Activated T-cell treated with anti-CD3 and anti-CD28 coated beads, Interleukin-2, amount 50 U/mL, for 72 hours (primary cell): ENCODE measurements at places on chromosomes 2 and 18. TPM values are rescaled to one million over a fixed set of nuclear protein-coding genes. Genes with fewer than 3 reads are reported as not detected.

DNA sequence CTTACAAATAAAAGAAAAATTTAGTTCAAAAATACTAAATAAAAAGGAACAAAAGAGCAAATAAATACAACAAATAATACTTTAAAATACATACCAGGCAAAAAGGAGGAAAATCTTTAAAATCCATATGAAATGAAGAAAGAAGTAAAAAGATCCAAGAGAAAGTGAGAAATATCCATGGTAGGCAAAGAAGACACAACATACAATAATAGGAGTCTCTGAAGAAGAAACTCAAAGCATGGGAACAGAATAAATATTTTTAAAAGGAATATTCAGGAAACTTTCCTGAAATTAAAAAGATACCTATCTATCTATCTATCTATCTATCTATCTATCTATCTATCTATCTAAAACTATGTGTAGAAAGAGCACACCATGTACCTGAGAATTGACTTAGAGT is 196.8 kb downstream of the TMEM247 start:
- no peak for DNase-seq

GRCh38 chr2:44564752-44565151 is 203.0 kb downstream of the CAMKMT start:
- DNase-seq: no peak

GRCh38 chr2:63755965-63756364 is 85.7 kb upstream of the UGP2 start:
- no peak for DNase-seq

DNA sequence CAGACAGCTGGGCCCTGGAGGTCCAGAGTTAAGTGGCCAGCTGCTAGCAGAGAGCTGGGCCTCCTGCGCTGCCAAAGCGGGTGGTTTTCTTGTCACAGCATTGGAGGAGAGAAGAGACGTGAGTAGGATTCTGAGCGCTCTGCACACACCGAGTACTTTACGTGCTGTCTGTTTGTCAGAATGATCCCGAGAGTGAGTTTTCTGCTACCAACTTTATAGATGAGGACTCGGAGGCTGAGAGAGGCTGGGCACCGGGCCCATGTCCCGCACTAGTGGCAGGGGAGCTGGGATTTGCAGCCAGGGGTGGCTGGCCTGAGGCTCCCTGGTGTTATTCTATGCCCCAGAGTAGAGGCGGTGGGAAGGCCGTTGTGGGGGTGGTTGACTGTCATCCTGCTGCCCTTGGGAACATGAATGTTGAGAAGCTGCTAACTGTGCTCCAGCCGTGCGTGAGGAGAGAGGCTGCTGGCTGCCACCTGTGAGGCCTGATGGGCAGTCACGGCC is 36.3 kb upstream of the MBP start:
- DNase-seq: no peak

- DNase-seq: no peak
Measured at GRCh38 chr2:979069-979928, 28.6 kb downstream of the SNTG2 start.

DNA sequence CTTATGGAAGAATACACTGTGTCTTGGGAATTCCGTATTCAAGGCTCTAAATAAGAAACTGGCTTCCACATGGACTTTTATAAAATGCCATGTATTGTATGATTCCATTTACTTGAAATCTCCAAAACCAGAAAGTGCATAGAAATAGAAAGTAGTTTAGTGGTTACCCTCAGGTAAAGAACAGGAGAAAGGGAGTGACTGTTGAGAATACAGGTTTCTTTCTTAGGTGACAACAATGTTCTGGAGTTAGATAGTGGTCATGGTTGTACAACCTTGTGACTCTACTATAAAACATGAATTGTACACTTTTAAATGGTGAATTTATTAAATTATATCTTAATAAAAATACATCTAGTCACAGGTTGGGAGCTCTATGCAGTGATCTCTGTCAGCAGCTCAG is 481.8 kb downstream of the SPAG16 start:
- no peak for DNase-seq

GRCh38 chr18:27227721-27228120 is 42.6 kb upstream of the CHST9 start:
- DNase-seq: no peak

- no peak for DNase-seq
Measured at GRCh38 chr2:223071139-223071538, 19.1 kb downstream of the KCNE4 start.

ACVR1C gene
- total RNA-seq: 2.3 TPM

DNA sequence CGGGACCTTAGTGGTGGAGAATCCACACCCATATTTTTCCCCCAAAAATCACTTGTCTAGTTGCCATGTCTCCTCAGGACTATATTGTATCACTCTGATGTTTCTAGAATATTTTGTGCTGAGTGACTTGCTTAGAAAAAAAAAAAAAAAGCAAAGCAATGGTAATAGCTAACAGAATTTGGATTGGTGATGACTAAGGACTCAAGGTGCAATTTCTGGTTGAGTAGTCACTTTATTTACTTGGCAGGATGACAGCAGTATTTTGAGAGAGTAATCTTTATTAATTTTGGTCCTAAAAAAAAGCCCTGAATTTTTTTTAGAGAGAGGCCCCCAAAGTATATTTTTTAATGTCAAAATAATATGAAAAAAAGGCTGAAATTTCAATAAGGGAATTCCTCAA is 32.8 kb upstream of the MYO3B start:
- no peak for DNase-seq

GRCh38 chr18:59271606-59272220 is 1.5 kb downstream of the RAX start:
- no peak for DNase-seq

DNA sequence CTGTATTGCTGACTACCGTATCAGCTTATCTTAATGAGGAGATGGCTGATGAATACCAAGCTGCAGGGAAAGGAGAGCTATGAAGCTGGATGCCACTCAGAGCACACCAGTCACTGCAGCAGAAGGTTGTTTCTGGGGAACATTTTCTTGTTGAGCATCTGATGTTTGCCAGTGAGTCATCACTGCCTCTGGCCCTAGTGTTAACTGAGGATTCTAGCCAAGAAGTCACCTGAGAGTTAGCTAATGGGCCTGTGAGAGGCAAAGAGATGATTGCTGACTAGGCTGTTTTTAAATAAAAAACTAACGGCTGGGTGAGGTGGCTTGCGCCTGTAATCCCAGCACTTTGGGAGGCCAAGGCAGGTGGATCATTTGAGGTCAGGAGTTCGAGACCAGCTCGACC is 37.9 kb downstream of the CCDC150 start:
- no peak for DNase-seq

- peak; percentile 15 for DNase-seq
Measured at GRCh38 chr2:233240897-233241296, 10.6 kb upstream of the ATG16L1 start.

- DNase-seq: no peak
Measured at GRCh38 chr2:43136011-43136799, 90.2 kb downstream of the ZFP36L2 start.

GRCh38 chr2:96547731-96548171 is 11.2 kb downstream of the ARID5A start:
- DNase-seq: no peak

GPR75 gene
- 1.0 TPM for total RNA-seq

GRCh38 chr2:174383796-174384195 is 11.7 kb upstream of the SCRN3 start:
- no peak for DNase-seq

GRCh38 chr2:14424478-14425390 is 207.8 kb upstream of the LRATD1 start:
- no peak for DNase-seq

AKAIN1 gene
- not detected for total RNA-seq

DNA sequence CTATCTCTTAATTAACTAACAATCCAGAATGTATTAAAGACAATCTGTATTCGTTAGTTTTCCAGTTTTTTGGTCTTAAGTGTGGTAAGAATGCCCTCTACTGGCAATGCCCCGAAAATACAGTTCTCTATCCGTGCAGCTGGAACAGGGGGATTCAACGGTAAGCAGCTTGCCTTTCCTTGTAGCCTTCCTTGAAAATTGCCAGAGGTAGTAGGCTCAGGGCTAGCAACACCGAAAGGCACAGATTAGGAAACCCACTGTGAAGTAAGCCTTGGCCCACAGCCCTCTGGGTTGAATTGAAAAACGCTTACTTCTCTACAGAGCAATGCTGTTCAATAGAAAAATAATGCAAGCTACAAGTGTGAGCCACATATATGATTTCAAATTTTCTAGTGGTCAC is 17.1 kb upstream of the VPS4B start:
- DNase-seq: peak; percentile 39

- no peak for DNase-seq
Measured at GRCh38 chr2:28375742-28376631, 16.7 kb upstream of the FOSL2 start.

GRCh38 chr2:231726276-231726675 is 18.0 kb downstream of the PTMA start:
- DNase-seq: no peak

DNA sequence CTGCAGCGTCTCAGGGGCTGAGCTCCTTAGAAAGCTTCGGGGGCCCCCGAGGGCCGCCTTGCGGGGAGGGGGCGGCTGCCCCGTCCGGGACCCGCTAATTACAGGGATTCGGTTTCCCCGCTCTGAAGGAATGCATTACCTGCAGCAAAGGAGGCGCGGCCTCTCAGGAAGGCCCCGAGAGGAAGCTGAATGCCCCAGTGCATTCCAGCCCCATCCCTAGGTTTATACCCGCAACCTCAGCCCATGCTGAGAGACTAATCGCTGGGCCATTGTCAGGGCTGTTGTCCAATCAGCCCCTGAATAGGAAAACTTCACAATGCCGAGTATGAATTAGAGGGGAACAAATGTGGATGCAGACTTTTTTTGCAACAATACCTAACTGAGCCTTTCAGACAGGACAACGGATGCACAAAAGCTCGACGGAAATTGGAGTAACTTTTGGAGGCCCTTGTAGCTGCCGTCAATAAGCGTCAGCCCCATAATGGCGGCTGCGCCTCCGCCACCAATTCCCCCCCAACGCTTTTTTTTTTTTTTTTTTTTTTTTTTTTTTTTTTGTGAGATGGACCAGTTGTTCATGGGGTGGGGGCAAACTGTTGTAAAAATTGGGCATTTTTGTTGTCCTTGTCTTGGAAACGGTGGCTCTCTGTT is 138.6 kb upstream of the SIX3 start:
- no peak for DNase-seq

SAG gene
- total RNA-seq: 0.02 TPM

RND3 gene
- total RNA-seq: not detected

GRCh38 chr2:186560254-186560653 is 29.6 kb upstream of the ITGAV start:
- DNase-seq: no peak

DNA sequence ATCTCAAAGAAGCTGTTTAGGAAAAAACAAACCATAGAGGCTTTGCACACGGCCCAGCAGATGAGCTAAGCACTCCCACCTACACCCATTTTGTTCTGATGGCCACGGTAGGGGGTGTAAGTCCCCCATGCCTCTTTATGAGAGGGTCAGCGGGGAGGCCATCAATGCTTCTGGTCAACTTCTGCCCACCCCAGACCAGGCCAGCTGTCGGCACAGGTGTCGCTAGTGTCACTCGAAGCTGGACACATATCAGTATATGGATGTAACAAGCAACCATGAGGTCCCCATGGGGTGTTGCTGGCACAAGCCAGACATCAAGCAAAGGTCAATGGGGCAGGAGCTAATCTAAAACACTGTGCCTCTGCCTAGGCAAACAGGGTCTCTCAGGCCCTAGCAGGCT is 23.7 kb upstream of the SLC35F6 start:
- no peak for DNase-seq

DNA sequence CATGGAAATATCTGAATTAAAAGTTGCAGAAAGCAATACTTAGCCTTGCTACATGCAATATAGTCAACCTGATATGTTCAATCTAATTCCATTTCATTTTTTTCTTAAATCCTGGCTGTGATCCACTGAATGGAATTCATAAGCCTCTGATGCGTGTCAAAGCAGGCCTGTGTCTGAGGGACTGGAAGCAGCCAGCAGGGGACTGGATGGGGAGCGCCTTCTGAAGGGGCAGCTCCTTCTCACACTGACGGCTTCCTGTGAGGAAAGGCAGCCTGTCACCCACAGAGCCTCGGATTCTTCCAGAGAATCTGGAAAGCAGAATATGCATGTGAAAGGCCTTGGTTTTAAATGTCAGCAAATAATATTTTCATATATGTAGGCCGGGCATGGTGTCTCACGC is 73.5 kb downstream of the KCNF1 start:
- no peak for DNase-seq

MRPS9 gene
- total RNA-seq: 27.3 TPM

- no peak for DNase-seq
Measured at GRCh38 chr2:20521682-20522189, 74.9 kb downstream of the RHOB start.

SH3BP4 gene
- 1.6 TPM for total RNA-seq

BAZ2B gene
- 16.8 TPM for total RNA-seq

COLEC12 gene
- total RNA-seq: not detected
